RPMI7951 (cell line): ENCODE measurements at places on chromosomes 3 and 15. TPM values are rescaled to one million over a fixed set of nuclear protein-coding genes. Genes with fewer than 3 reads are reported as not detected.

The LRRC34 gene
- total RNA-seq = 8.5 and 9.4 TPM in 2 replicates

The C3orf33 gene
- 0.68 and 1.3 TPM in 2 replicates for total RNA-seq

The PLD1 gene
- 9.7 and 10.9 TPM in 2 replicates for total RNA-seq

The OR5K2 gene
- total RNA-seq = not detected in 2 replicates

The IL5RA gene
- not detected in 2 replicates for total RNA-seq

The SLC51B gene
- not detected in 2 replicates for total RNA-seq

The FOXL2NB gene
- under 0.01 TPM in 1 of 2 replicates, not detected in the other for total RNA-seq

The ILDR1 gene
- total RNA-seq = not detected in 2 replicates

The LDHAL6B gene
- 0.10 TPM in 1 of 2 replicates, not detected in the other for total RNA-seq

The PRTG gene
- 3.8 and 13.3 TPM in 2 replicates for total RNA-seq

The TLE3 gene
- 20.4 and 24.4 TPM in 2 replicates for total RNA-seq

The OTOL1 gene
- not detected in 2 replicates for total RNA-seq

The ZNF502 gene
- total RNA-seq = 5.3 and 6.1 TPM in 2 replicates

The WDR49 gene
- 0.12 TPM in 1 of 2 replicates, not detected in the other for total RNA-seq

The CDCP1 gene
- 75.6 and 78.0 TPM in 2 replicates for total RNA-seq

The SH3GL3 gene
- 0.24 TPM in 1 of 2 replicates, not detected in the other for total RNA-seq

The CCDC54 gene
- not detected in 2 replicates for total RNA-seq

The GABPB1 gene
- 67.2 and 78.1 TPM in 2 replicates for total RNA-seq

The SEMA7A gene
- 20.7 and 20.8 TPM in 2 replicates for total RNA-seq

The SATB1 gene
- 0.20 and 0.72 TPM in 2 replicates for total RNA-seq

The WDR72 gene
- total RNA-seq = 0.39 TPM in 1 of 2 replicates, not detected in the other

The ARGFX gene
- not detected in 2 replicates for total RNA-seq

The NMB gene
- 29.2 and 36.2 TPM in 2 replicates for total RNA-seq

The SEMA3F gene
- total RNA-seq = 1.5 and 1.9 TPM in 2 replicates

The SI gene
- not detected in 2 replicates for total RNA-seq

The ZBTB20 gene
- total RNA-seq = 7.7 and 9.0 TPM in 2 replicates

The RPP25 gene
- 9.7 and 14.9 TPM in 2 replicates for total RNA-seq

The FYTTD1 gene
- 72.6 and 77.9 TPM in 2 replicates for total RNA-seq

The AADACL2 gene
- not detected in 2 replicates for total RNA-seq

The DENND6A gene
- 19.9 and 28.5 TPM in 2 replicates for total RNA-seq

The HDDC3 gene
- total RNA-seq = 18.9 and 26.4 TPM in 2 replicates

The ECE2 gene
- not detected in 2 replicates for total RNA-seq

The SUSD5 gene
- 4.6 and 7.5 TPM in 2 replicates for total RNA-seq

The GOLGA6D gene
- total RNA-seq = not detected in 2 replicates
